Nucleus accumbens (tissue), 56 donors: ENCODE measurements at places on chromosomes 7 and 10.

- no peak for DNase-seq
Measured at GRCh38 chr10:70597856-70598815, 4.4 kb downstream of the PRF1 start.

- no peak for DNase-seq
Measured at GRCh38 chr7:121807078-121807477, 65.9 kb upstream of the PTPRZ1 start.

DNA sequence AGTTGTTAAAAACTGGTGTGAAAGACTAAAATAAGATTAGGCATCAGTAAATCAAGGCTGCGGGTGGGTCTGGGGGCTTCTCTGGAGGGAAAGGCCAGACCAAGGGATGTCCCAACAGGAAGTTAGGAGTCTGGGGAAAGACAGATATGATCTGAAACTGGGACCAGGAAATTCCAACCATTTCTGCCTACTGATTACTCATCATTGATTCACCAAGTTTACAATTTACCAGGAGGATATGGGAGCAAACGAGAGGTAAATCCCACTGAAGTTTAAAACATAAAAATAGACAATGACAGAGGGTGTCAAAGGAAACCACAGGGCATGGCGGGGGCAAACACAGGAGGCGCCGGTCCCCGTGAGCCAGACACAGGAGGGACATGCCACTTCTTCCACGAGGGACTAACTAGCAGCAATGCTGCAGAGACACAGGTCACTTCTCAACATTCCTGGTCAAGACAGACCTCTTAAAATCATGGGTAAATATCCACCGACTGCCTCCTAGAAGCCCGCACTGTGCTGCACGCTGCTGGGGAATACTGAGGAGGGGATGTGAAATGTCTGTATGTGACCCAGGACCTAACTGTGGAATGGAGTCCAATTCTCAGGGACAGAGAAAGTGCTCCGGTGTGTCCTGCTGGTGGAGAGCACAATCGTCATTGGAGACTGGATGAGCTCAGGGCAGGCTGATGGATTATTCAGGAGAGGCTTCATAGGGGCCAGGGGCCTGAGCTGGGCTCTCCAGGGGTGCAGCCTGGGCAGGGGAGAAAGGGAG lies 153.4 kb upstream of the KLF14 start:
- DNase-seq, result no peak

DNA sequence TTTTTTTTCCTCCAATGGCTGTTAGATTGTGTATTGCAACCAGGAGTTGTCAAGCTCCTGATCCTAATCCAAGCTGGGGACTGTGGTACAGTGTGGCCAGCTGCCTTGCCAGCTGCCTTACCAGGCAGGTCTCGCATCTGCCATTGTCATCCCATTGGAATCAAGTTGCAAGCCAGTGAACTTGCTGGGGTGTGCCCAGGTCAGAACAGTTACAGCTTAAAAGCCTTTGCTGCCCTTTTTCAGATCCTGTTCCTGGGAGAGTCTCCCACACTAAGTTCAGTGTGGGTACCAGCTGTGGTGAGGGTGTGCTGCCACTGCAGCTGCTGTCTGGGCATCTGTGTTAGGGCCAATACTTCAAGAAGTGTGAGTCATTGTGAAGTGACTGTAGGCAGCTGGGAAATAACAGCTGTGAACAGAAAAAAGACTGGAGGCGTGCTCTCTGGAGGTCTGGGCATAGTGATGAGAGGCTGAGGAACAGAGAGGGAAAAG lies 72.8 kb downstream of the CCNY start:
- DNase-seq, result no peak

- DNase-seq, result no peak
Measured at GRCh38 chr7:155053002-155053401, 17.1 kb upstream of the HTR5A start.

DNA sequence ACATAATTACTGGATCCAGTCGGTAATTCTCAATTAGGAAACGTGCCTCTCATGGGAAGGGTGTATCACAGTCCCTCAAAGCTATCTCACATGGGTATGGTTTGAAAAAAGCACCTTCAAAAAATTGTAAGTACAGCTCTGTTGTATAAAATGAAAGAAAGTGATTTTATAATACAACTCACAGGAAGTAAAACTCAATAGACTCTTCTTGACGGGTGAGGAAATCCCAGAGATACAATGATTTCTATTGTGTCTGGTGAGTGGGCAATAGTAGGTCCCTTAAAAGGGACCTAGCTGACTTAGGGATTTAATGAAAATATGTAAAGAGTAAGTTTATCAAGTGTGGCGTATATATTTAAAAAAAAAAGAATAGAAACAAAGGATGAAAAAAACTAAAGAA lies 27.0 kb downstream of the TASOR2 start:
- DNase-seq, result no peak

- DNase-seq, result no peak
Measured at GRCh38 chr10:132858121-132859081, 72.5 kb upstream of the NKX6-2 start.

GRCh38 chr10:127157089-127157488 lies 39.3 kb downstream of the INSYN2A start:
- DNase-seq, result no peak

DNA sequence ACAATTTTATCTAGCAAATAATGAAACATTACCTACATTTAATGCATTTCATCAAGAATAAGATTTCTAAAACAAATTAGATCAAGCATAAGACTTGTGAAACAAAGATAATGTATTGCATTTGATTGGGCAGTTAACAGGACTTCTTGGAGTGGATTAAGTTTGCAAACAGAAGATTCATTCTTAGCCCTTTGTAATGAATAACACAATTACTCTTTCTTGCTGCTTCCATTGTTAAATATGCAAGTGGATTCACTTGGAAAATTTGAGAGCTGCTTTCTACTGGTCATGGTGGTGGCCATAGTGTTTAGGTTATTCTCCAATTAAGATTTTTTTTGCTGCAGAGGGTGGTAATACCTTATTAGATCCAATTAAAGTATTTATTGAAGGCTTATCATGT lies 6.0 kb downstream of the PPP1R9A start:
- no peak for DNase-seq

GRCh38 chr7:40204581-40204980 lies 69.8 kb downstream of the SUGCT start:
- no peak for DNase-seq

- DNase-seq, result no peak
Measured at GRCh38 chr10:88805361-88805760, 2.8 kb downstream of the LIPM start.

DNA sequence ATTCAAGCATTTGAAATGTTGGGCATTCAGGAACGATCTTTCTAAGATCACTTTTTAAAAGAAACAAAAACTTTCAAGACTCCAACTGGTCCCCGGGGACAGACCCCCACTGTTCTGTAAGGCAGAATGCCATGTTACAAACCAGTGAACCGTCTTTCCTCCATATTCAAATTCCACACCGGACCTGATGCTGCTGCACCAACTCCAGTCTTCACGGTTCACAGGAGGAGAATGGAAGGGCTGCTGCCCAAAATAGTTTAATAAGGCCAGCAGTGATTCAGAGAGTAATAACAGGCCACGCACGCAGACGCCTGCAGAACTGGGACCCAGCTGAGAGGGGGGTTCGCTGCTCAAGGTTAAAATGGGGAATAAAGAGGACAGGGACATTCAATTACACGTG lies 47.2 kb downstream of the OSBPL3 start:
- DNase-seq, result peak; percentile 10

DNA sequence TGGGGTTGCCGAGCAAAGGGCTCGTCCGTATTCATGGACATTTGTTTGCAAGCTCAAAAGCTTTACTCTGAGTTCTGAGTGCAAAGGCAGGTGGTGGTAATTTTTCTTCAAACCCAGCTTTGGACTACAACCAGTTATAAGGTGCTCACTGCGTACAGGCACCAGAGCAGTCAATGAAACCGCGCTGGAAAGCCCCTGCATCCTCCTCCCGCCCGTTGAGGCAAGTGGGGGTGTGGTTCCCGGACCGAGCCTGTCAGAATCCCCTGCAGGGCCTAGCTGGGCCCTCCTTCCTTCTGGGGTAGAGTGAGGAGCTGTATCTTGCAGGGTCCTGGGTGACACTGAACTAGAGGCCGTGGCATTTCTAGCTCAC lies 22.3 kb downstream of the AMZ1 start:
- no peak for DNase-seq

GRCh38 chr7:101519324-101520023 lies 109.6 kb downstream of the MYL10 start:
- DNase-seq, result no peak

GRCh38 chr7:134709197-134709596 lies 62.5 kb downstream of the BPGM start:
- no peak for DNase-seq

DNA sequence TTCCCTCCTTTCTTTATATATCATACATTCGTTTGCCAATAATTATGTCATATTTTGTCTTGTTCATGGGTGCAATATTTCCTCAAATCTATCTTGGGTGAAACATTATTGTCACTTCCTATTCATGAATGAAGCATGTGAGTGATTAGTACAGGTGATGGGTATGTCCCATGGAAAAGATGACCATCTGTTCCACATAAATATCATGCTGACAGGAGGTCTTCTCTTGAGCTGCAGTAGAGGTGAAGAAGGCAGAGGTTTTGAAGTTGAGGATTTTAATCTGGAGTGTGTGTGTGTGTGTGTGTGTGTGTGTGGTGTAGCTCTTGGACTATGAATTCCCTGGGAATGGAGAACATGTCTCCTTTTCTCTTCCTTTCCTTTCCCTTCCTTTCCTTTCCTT lies 350.5 kb upstream of the CHRM2 start:
- no peak for DNase-seq

DNA sequence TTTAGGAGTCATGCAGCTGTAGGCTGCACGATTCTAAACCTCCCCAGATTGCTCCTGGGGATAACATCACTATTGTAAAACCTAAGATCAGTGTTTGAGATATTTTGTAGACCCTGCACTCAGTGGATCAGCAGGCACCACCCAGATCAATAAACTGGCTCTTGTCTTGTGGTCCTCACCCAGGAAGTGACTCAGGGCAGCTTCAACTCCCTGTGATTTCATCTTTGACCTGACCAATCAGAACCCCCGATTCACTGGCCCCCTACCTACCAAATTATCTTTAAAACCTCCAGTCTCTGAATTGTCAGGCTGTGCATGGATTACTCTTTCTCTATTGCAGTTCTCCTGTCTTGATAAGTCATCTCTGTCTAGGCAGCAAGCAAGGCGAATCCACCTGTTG lies 25.7 kb downstream of the ARL5B start:
- no peak for DNase-seq

DNA sequence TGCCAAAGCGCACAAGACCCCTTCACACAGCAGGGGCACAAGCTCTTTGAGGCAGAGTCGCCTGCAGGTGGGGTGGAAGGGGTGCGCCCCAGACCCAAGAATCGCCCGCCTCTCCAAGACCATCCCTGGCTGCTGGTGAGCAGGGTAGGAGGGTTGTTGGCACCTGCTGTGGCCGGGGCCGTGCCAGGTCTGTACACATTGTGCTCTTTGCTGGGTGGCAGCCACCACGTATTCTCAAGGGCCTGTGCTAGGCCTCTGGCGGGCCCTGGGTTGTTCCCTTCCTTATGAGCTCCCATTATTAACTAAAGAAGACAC lies 84.4 kb downstream of the LHPP start:
- DNase-seq, result no peak

DNA sequence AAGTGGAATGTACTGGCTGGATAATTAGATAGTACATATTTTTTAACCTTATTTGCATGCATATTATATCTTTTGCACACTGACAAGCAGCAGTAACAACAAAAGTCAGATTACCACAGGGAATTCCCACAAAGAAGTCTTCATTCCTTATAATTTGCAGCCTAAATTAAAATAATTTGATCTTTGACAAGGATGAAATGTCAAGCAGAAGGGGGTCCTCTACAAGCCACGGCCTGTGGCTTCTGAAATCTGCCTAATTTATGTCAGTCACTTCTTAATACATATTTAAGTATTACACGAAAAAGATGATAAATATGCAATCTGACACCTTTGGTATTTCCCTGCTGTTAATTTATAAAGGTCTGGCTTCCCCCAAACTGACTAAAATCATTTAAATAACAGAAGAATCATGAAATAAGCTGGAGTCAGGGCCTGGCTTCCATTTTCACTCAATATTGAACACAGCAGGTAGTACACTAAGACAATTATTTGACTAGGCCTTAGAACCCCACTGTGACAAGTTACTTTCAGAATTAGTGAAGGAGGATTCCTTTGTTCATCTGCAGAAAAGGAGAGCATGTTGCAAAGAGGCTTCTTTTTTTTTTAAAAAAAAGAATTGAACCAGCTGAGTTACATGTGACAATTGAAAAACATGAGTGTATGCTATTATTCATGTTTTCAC lies 351.1 kb upstream of the ETV1 start:
- DNase-seq, result no peak

DNA sequence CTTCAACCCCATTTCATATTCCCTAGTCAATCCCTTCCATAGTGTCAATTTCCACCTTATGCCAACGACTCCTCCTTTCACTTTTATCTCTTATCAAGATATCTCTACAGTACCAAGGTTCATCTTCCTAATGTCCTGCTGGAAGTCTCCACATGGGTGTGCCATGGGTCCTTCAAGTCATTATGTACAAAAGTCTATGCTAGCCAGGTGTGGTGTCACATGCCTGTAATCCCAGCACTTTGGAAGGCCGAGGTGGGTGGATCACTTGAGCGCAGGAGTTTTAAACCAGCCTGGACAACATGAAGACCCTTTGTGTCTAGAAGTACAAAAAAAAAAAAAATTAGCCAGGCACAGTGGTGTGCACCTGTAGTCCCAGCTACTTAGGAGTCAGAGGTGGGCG lies 47.6 kb downstream of the PRTFDC1 start:
- no peak for DNase-seq

GRCh38 chr7:130397758-130398073 lies 17.4 kb downstream of the CPA1 start:
- no peak for DNase-seq

- peak; percentile 20 for DNase-seq
Measured at GRCh38 chr10:11742009-11742778, at the start of gene ECHDC3. ECHDC3 (plus strand) TSS chr10:11742382; CDS start chr10:11742577, 195 bp downstream.

DNA sequence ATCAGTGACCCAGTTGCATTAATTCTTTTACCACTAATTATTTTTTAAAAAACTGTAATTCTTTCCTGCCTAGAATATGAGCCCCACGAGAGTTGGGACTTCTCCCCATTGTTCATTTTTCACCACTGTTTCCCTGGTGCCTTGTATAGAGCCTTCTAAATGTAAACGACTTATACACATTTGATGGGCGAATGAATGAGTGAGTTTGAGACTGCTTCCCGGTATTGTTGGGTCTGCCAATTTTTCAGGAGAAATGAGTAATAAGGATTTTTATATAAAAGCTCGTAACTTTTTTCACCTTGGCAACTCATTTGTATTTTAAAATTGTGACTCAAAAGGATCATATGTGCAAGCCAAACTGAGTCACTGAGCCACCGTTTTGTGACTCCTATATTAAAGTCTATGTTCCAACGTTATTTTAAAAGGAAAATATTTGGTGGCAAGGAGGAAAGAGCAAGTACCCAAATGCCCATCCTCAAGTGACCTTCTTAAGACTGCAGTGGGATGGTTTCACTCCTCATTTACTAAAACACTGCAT lies 621.3 kb downstream of the KCNMA1 start:
- DNase-seq, result no peak

- no peak for DNase-seq
Measured at GRCh38 chr7:104252409-104253134, 44.8 kb upstream of the ORC5 start.
